Subcutaneous preadipocyte (primary cell): ENCODE measurements at places on chromosomes 4 and X. TPM values are rescaled to one million over a fixed set of nuclear protein-coding genes. Genes with fewer than 3 reads are reported as not detected.

The MAGEA9B gene
- total RNA-seq = not detected in 2 replicates

The TLR2 gene
- total RNA-seq = 0.37 and 3.7 TPM in 2 replicates

The ARX gene
- total RNA-seq = not detected in 2 replicates

The MTNR1A gene
- under 0.01 TPM in 1 of 2 replicates, not detected in the other for total RNA-seq

The H2BW2 gene
- not detected in 2 replicates for total RNA-seq

The SRPX gene
- total RNA-seq = 239 and 388 TPM in 2 replicates

The ABCG2 gene
- 0.37 and 0.39 TPM in 2 replicates for total RNA-seq

The ARHGAP36 gene
- not detected in 2 replicates for total RNA-seq

The S100G gene
- total RNA-seq = not detected in 2 replicates

The TMSB15C gene
- 1.1 and 1.2 TPM in 2 replicates for total RNA-seq

The SRP72 gene
- total RNA-seq = 71.3 and 90.9 TPM in 2 replicates

The OPRPN gene
- total RNA-seq = not detected in 2 replicates
